NCI-H187 treated with DMSO at 0.1 percent for 48 hours (cell line): ENCODE measurements at places on chromosomes 4 and X.

- DNase-seq, result no peak
Observed at GRCh38 chr4:137981277-137981676, 260.9 kb downstream of the SLC7A11 start.

DNA sequence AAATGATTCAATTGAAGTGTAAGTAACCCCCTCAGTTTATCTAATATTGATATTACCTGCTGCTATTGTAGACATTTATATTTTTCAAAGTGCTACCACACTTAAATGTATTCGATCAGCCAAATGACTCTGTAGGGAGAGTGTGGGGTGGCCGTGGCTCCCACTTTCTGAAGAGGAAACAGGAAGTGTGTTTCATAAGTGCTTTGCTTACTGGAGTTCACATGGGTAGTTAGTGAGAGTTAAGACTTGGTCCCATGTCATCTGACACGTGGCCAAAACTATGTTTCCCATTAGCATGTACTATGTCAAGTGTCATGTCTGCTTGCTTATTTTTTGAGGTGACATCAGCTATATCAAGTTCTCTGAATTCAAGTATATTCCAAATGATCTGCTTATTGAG is 308.1 kb upstream of the GATB start:
- no peak for DNase-seq

GRCh38 chr4:22129454-22130029 is 181.0 kb upstream of the KCNIP4 start:
- DNase-seq, result peak; percentile 7

- no peak for DNase-seq
Observed at GRCh38 chr4:153890761-153891160, 101.9 kb upstream of the SFRP2 start.
